ENCODE measurements at places on chromosomes 5 and 9.
A peak's percentile ranks its signal among the peaks of the same experiment; 100 is the strongest.

DNA sequence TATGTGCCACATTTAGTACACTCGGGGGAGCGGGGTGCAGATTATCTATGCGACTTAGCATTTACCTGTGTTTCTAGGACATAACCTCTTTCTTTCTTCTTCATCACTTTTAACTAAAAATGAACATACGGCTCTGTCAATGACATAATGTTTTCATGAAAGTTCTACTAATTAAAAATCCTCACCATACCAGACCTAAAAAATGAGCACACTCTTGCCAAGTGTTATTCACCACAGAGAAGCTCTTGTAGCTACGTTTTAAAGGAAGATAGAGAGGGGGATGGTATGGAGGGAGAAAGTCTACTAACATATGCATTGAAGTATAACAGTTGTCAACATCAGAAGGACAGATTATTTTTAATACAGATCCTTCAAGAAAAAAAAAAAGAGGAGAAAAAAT lies 1.6 kb downstream of the CDH10 start:
- no peaks in the 10 kb centered on the region for H3K4me1 ChIP-seq
- no peak for DNase-seq
- H3K27ac ChIP-seq, result no peak overlapping the region
- no peak overlapping the region for H3K4me3 ChIP-seq
- H3K36me3 ChIP-seq, result no peaks in the 10 kb centered on the region

- no peak for DNase-seq
- H3K4me3 ChIP-seq, result peak overlapping the region; percentile 94
- peaks cover 4% of the 10 kb centered on the region for H3K36me3 ChIP-seq
- no peaks in the 10 kb centered on the region for H3K27me3 ChIP-seq
Observed at GRCh38 chr5:157574456-157575380, 857 bp downstream of the ADAM19 start.

GRCh38 chr5:66551945-66552344 lies 44.2 kb upstream of the MAST4 start:
- no peaks in the 10 kb centered on the region for H3K27me3 ChIP-seq
- H3K36me3 ChIP-seq, result peaks cover 4% of the 10 kb centered on the region
- H3K27ac ChIP-seq, result no peak overlapping the region
- DNase-seq, result no peak

DNA sequence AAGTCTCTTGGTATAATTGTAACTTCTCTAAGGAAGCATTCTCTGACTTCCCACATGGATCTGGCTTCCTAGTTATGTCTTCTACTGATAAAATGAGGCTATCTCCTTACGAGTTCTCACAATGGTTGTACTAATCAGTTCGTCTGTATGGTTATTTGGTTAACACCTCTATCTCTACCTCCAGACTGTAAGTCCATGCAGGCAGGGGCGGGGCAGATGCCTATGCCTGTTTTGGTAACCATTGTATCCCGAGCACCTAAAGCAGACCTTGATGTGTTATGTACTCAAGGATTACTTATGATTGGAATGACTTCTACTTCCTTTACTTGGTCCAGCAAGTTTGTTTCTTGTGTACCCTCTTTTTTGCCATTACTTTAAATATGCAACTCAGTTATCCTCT lies 125.0 kb upstream of the PITX1 start:
- H3K36me3 ChIP-seq, result peaks cover 7% of the 10 kb centered on the region
- no peak for DNase-seq
- peaks cover 11% of the 10 kb centered on the region for H3K27me3 ChIP-seq
- no peak overlapping the region for H3K4me3 ChIP-seq
- no peak overlapping the region for H3K27ac ChIP-seq

DNA sequence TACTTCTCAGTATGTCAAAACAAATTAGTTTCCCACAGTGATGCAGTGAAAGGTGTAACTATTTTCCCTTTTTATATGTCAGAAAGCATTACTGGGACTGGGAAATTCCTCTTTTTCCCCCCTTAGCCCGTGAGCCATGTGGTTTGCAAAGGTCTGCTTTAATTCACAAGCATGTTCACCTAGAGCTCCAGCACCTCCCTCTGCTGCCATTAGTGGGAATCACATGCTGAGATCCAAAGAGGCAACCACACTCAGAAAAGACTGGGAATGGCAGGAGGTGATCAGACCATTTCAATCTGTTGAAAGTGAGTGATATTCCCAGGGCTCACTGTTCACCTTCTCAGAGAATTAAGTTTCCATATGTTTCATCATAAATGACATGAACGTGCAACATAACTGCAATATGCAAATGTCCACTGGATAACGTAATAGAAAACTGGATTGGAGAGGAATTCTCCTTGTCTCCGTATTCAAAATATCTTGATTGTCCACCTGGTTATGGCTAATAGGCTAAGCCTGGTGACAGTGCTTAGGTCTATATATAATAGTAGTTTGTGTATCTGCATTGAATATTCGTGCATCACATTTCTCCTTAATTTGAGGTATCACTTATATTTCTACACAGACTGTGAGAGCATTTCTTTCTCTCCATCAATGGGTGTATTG lies 703.5 kb upstream of the WWC1 start:
- no peak for DNase-seq
- no peaks in the 10 kb centered on the region for H3K4me1 ChIP-seq
- H3K4me3 ChIP-seq, result no peak overlapping the region
- H3K27me3 ChIP-seq, result no peaks in the 10 kb centered on the region

GRCh38 chr9:15722888-15723287 lies 170.0 kb downstream of the CCDC171 start:
- DNase-seq, result no peak
- no peaks in the 10 kb centered on the region for H3K36me3 ChIP-seq
- H3K27me3 ChIP-seq, result no peaks in the 10 kb centered on the region
- no peak overlapping the region for H3K4me3 ChIP-seq
- no peaks in the 10 kb centered on the region for H3K4me1 ChIP-seq
- H3K27ac ChIP-seq, result no peak overlapping the region

DNA sequence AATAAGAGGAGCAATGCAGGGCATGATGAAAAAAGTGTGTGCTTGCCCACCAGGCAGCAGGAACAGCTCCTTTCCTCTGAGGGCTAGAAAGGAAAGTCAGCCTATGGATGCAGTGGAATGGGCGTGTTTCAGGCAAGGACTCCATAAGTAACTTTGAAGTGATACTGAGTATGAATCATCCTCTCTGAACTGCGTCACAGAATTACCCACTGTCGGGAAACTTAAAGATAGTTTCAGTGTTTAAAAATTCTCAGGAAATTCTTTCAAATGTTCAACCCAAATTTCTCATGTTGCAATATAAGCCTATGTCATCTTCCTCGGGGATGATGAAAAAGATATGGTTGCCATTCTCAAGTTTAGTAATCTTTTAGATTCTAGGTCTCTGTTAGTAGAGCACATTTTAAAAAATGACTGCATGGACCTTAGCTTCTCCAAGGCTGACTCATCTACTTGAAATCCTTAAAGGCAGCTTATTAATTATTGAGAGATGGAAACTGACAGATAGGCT lies 27.7 kb downstream of the PTCD2 start:
- H3K27me3 ChIP-seq, result no peaks in the 10 kb centered on the region
- no peak overlapping the region for H3K4me3 ChIP-seq
- DNase-seq, result no peak
- H3K36me3 ChIP-seq, result peaks cover 74% of the 10 kb centered on the region
- H3K27ac ChIP-seq, result peak overlapping the region; percentile 79

- H3K27ac ChIP-seq, result no peak overlapping the region
- H3K4me1 ChIP-seq, result no peaks in the 10 kb centered on the region
- no peak overlapping the region for H3K4me3 ChIP-seq
- H3K27me3 ChIP-seq, result no peaks in the 10 kb centered on the region
- no peak for DNase-seq
Observed at GRCh38 chr5:35971186-35971877, 19.9 kb downstream of the UGT3A1 start.

GRCh38 chr5:142746532-142747433 lies 23.4 kb upstream of the ARHGAP26 start:
- H3K4me3 ChIP-seq, result no peak overlapping the region
- peaks cover 3% of the 10 kb centered on the region for H3K27me3 ChIP-seq
- H3K36me3 ChIP-seq, result no peaks in the 10 kb centered on the region
- no peak for DNase-seq

GRCh38 chr5:172687940-172688339 lies 46.9 kb downstream of the NEURL1B start:
- peaks cover 2% of the 10 kb centered on the region for H3K27me3 ChIP-seq
- H3K4me3 ChIP-seq, result no peak overlapping the region
- no peaks in the 10 kb centered on the region for H3K36me3 ChIP-seq
- peak overlapping the region; percentile 7 for H3K27ac ChIP-seq

DNA sequence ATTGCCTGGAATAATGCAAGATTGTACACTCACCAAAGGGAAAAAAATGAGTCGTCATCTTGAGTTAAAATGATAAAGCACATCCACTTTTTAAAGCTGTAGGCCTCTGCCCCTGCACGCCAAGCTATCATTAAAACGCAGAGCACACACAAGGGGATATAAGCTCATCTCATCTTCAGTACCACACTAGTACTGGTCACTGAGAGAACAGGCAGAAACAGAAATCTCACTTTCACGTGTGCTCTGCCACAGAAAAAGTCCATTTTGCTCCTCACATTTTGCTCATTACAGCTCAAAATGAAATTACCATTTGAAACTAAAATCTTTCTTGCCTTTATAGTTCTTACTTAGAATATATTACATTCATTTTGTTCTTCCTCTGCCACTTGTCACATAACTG lies 99.2 kb upstream of the SLC30A5 start:
- no peaks in the 10 kb centered on the region for H3K4me1 ChIP-seq
- no peak overlapping the region for H3K27ac ChIP-seq
- no peak for DNase-seq
- no peak overlapping the region for H3K4me3 ChIP-seq

- no peak overlapping the region for H3K27ac ChIP-seq
- H3K4me1 ChIP-seq, result no peaks in the 10 kb centered on the region
- H3K4me3 ChIP-seq, result no peak overlapping the region
- no peak for DNase-seq
Observed at GRCh38 chr9:16105168-16106020, 552.6 kb downstream of the CCDC171 start.

DNA sequence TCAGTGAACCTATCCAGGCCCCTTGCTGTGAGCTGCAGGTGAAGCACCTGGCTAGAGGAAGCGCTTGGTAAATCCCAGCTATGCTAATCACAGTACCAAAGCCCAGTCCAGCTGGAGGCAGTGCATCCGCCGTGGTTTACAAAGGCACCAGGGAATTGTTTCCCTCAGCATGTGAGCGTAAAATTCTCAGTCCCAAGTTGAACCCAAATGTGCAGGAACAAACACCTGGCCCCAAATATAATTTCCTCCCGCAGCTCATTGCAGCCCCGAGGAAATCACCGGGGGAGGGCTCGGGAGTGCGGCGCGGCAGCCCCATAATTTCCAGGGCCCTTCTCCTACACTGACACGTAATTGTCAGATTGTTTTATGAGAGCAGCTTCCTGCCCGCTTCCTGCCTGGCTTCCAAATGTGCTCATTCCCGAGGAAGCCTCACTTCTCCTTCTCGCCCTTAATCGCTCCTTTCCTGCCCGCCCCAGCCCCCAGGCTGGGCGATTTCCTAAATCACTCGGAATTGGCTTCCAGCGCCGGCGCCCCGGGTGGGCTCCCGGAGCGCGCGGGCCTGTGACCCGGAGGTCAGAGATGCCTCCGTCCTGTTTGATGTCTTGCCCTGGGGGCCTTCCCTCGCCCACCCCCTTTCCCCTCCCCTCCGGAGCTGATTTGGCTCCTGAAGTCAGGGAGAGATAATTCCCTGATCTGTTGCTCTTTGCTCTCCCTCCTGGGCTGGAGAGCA lies 134.4 kb downstream of the FGF1 start:
- no peak for DNase-seq
- H3K36me3 ChIP-seq, result no peaks in the 10 kb centered on the region
- H3K27ac ChIP-seq, result no peak overlapping the region

GRCh38 chr5:74978345-74978744 lies 74.0 kb downstream of the GCNT4 start:
- DNase-seq, result no peak
- no peak overlapping the region for H3K4me3 ChIP-seq
- peaks cover 2% of the 10 kb centered on the region for H3K4me1 ChIP-seq
- H3K36me3 ChIP-seq, result no peaks in the 10 kb centered on the region

DNA sequence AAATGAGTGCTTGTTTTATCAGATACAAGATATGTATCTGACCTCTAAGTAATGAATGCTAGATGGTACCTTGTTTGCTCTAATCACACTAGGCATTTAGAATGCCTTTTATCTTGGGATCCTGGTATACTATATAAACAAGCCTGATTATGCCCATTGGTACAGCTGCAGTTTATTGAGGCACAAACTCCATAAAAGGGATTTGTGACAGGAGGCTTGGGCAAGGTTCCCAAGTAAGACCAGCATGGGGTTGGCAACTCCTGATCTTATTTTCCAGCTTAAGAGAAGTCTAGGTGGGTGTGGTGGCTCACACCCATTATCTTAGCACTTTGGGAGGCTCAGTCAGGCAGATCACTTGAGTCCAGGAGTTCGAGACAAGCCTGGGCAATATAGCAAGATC lies 93.9 kb upstream of the DMRT1 start:
- H3K4me3 ChIP-seq, result no peak overlapping the region
- H3K4me1 ChIP-seq, result peaks cover 20% of the 10 kb centered on the region
- no peak for DNase-seq
- H3K27ac ChIP-seq, result no peak overlapping the region
- H3K36me3 ChIP-seq, result no peaks in the 10 kb centered on the region

DNA sequence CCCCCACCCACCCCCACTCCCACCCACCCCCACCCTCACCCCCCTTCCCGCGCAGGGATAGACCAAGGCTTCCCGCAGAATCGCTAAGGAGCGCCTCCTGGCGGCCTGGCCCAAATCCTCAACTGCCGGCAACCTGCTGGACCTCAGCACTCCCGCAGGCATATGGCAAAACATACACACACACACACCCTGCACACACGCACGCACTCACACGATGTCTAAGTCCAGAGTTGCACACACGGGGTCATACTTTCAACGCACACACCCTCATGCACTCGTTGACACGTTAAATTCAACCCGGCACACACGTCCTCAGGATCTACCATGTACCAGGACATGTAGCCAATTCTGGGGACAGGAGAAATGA lies 1.7 kb downstream of the CPLX2 start:
- H3K36me3 ChIP-seq, result peaks cover 4% of the 10 kb centered on the region
- H3K4me1 ChIP-seq, result peaks cover 20% of the 10 kb centered on the region
- H3K27ac ChIP-seq, result no peak overlapping the region
- DNase-seq, result no peak
- H3K4me3 ChIP-seq, result peak overlapping the region; percentile 33

GRCh38 chr9:136048560-136049411 lies 46.3 kb downstream of the NACC2 start:
- DNase-seq, result no peak
- peak overlapping the region; percentile 7 for H3K27ac ChIP-seq
- peaks cover 7% of the 10 kb centered on the region for H3K4me1 ChIP-seq

DNA sequence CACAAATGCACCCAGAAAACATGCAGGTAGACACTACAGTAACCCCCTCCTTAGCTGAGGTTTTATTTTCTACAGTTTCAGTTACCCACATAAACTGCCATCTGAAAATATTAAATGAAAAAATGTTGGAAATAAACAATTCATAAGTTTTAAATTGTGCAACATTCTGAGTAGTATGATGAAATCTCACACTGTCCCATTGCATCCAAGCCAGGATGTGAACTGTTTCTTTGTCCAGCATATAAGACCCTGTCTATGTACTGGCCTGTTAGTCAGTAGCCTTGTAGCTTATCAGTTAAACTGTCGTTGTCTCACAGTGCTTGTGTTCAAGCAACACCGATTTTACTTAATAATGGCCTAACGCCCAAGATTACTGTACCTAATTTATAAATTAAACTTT lies 630.5 kb downstream of the ANXA1 start:
- no peaks in the 10 kb centered on the region for H3K4me1 ChIP-seq
- no peaks in the 10 kb centered on the region for H3K36me3 ChIP-seq
- H3K4me3 ChIP-seq, result no peak overlapping the region
- H3K27me3 ChIP-seq, result no peaks in the 10 kb centered on the region

GRCh38 chr5:153717287-153717686 lies 226.8 kb downstream of the GRIA1 start:
- no peaks in the 10 kb centered on the region for H3K36me3 ChIP-seq
- H3K4me3 ChIP-seq, result no peak overlapping the region
- DNase-seq, result no peak
- H3K4me1 ChIP-seq, result no peaks in the 10 kb centered on the region

Measured in stimulated activated naive B cell treated with anti-CD40 and anti-IgM and Interleukin-4, amounts not matched to agents 10 μg/mL and 1 μg/mL and 100 μg/mL, for 72 hours (primary cell).